Neural crest cell (in vitro differentiated cells): ENCODE measurements at places on chromosomes 1 and 21.

DNA sequence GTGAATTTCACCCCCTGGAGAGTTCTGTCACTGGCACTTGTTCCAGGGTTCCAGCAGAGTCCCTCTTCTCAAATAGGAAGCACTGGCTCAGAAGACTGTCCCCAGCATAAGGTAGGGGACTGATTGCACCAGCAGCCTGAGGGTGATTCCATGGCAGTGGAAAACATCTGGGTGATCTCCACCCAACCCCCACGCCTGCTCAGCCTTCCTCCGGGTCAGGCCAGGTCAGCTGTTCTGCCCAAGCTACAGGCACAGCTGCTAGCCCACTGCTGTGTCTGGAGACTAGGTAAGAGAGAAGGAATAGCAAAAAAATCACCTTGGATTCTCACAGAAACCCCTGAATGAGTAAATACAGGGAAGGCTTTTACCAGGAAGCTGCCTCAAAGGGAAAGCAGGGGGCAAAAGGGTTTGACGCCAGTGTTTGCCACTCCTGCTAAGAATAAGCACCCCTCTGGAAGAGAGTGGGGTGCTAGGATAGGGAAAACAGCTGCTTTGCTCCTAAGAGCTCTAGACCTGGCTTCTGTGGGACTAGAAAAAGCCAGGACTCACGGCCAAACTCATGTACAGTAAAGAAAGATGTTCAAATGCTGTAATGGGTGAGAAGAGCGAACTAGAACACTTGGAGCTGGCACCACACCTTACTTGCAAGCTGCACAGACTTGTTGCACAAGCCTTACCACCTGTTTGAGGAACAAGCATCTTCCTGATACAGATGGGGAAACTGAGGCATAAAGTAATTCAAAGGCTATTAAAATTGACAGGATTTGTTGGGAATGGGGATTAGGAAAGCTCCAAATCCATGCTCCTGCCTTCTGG lies 1.0 kb upstream of the DENND2D start:
- DNase-seq: no peak

GRCh38 chr1:204112876-204113730 lies 38.7 kb downstream of the ETNK2 start:
- no peak for DNase-seq

DNA sequence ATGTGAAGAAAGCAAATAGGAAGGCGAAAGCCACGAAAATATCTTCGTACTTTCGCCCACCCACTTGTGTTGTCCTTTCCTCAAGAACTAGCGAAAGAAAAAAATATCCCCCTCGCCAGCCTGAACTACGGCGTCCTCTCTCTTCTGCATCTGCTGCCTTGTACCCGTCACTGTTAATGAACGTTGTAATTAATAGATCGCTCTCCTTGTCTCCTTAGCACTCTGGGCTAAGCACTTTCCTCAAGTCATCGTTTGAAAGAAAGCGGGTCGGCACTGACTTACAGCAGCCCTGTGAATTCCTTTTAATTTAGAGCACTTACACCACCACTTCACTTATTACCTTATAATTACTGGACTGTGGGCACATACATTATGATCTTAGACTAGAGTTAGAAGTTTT lies 44.1 kb downstream of the ESRRG start:
- no peak for DNase-seq

- DNase-seq: no peak
Observed at GRCh38 chr1:116870300-116870699, 39.4 kb upstream of the PTGFRN start.

GRCh38 chr1:38059635-38060250 lies 13.2 kb upstream of the POU3F1 start:
- no peak for DNase-seq

- DNase-seq: no peak
Observed at GRCh38 chr1:16109571-16109970, 36.1 kb upstream of the FAM131C start.

GRCh38 chr1:2806591-2806990 lies 5.1 kb upstream of the TTC34 start:
- no peak for DNase-seq
